CMK (cell line): ENCODE measurements at places on chromosomes 1 and 21.

GRCh38 chr1:238558156-238558555, 667.4 kb upstream of the ZP4 start:
- DNase-seq: no peak

DNA sequence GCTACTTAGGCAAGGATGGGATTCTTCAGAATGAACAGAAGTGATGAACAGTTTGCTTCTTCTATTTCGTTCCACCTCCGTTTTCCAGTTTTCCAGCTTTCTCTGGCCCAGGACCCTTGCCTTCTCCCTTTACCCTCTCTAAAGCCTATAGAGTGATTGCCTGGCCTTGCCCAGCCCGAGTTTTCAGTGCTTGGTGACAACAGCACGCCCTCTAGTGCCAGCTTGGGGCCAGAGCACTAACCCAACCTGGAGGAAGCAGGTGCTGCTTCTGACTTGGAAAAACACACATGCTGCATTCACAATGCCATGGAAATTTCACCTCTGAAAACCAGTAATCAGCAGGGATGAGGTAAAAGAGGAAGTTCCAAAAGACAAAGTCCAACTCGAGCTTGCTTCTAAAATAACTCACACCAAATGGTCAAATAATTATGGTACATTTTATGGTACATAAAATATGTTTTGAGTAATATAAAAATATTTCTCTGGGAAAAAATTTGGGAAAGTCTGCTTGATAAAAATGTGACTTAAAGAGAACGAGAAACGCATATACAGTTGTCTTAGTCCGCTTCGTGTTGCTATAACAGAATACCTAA, 26.1 kb downstream of the UBE2T start:
- peak; percentile 43 for DNase-seq

DNA sequence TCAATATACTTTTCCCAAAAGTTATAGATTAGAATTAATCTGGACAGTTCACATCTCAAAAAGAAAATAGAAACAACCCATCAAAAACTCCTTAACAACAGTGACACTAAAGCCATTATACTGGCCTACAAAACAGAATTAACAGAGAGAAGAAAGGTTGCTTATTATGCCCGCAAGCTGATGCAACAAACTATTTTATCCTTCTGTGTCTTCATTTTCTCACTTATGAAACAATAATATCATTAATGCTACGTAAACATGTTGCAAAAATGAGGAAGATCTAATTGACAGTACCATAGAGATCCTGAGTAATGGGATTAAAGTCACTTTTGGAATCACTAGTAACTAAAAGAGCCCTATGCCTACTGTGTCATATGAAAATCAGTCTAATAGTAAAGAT, 32.6 kb downstream of the LPGAT1 start:
- no peak for DNase-seq

GRCh38 chr1:184910691-184911091, 63.6 kb downstream of the NIBAN1 start:
- DNase-seq: no peak

DNA sequence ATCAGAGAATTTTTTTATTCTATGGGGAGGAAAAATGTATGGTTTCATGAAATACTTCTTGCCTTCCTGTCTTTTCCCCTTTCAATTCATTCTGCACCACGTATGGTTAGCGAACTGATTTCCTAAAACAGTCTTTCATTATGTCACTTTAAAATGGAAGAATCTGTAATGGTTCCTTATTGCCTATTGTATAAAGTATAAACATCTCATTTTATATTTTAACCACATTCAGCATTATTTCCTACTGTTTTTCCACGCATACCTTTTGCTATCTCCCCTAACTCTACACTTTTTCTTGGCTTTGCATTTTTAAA, 232.3 kb upstream of the B3GALT2 start:
- DNase-seq: no peak

GRCh38 chr1:38598118-38598517, 261.5 kb downstream of the RRAGC start:
- no peak for DNase-seq

DNA sequence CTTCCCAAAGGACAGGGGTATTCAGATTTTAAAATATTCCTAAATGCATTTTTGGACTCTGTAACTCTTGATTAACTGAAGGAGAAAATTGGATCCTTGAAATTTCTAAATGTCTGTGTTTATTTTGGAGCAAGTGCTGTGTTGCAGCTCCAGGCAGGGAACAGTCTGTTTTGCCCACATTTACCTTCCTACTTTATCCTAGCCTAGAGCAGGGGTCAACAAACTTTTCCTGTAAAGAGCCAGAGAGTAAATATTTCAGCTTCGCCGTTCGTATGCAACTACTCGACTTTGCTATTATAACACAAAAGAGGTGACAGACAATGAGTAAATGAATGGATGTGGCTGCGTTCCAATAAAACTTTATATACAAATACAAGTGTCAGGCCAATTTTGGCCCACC, 402.2 kb downstream of the GPATCH2 start:
- no peak for DNase-seq

- no peak for DNase-seq
Observed at GRCh38 chr1:62382658-62382955, 54.2 kb upstream of the USP1 start.

DNA sequence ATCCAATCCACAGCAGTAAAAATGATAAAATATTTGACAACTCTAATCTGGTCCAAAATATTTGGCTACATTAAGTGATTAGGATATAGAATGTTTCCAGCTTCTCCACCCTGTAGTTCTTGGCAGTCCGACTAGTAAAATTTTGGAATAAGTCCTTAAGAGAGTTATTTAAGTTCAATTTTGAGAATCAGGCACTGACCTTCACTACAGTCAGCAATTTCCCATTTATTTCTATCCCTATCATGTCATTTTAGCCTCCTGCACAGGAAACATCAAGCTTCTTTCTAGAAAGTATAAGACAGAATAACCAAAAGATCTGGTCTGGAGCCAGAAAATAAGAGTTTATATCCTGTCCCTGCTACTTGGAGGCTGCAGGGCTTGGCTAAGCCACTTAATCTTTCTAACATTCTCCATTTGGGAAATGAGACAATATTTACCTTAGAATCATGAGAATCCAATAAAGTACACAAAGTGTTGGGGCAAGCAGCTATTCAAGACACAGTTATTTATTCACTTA, 162.2 kb downstream of the DPYD start:
- DNase-seq: no peak

DNA sequence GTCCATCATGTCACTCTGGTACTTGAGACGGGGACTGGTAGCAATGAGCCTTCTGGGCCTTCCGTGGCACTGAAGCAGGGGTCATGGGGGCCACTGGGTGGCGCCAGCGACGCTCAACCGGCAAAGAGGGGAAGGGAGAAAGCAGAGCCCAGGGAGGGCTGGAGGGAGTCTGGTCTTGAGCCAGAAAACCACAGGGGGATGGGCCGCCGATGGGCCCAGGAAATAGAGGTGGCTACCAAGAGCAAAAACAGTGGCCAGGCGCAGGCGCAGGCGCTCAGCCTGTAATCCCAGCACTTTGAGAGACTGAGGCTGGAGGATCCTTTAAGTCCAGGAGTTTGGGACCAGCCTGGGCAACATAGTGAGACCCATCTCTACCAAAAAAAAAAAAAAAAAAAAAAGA, 21.8 kb downstream of the EXOC8 start:
- no peak for DNase-seq

DNA sequence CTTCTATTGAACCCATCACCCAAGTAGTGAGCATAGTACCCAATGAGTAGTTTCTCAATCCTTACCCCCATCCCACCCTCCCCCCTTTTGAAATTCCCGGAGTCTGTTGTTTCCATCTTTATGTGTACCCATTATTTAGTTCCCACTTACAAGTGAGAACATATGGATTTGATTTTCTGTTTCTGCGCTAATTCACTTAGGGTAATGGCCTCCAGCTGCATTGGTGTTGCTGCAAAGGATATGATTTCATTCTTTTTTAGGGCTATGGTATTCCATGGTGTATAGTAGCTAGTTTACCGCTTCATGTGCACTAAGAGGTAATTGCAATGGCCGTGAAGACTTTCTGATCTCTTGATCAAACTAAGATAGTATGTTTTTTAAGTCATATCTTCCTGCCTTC, 107.5 kb upstream of the SERTAD4 start:
- no peak for DNase-seq

- DNase-seq: no peak
Observed at GRCh38 chr1:111778541-111779051, 22.9 kb downstream of the DDX20 start.

DNA sequence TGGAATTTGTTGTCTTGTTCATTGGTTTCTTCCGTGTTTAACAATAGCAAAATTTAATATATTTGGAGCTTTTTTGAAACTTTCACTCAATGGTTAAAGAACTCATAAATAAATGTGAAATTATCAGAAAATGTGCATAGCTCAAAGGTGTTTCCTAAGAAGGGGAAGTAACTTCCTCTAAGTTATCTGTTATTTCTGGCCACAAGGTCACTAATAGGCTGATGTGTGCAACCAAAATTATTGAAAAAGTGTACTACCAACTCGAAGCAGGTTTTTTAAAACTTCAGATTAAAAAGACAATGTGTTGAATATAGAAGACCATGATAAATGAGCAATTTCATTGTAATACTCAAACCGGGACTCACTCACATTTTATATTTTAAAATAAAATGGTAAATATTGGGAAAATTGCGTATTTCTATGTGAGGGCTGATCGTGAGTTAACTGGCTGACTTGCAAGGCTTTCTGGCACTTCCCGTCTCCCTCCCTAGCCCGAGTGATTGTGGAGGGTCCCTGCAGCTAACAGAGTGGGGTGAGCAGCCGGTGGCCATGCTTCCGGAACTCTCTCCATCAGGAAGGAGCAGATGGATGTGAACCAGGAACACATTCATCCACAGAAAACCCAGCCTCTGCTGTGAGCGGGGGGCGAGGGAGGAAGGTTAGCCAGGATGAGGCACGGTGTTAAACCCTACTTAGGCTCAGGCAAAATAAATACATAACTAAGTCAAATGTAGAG, 96.9 kb downstream of the ERG start:
- no peak for DNase-seq

DNA sequence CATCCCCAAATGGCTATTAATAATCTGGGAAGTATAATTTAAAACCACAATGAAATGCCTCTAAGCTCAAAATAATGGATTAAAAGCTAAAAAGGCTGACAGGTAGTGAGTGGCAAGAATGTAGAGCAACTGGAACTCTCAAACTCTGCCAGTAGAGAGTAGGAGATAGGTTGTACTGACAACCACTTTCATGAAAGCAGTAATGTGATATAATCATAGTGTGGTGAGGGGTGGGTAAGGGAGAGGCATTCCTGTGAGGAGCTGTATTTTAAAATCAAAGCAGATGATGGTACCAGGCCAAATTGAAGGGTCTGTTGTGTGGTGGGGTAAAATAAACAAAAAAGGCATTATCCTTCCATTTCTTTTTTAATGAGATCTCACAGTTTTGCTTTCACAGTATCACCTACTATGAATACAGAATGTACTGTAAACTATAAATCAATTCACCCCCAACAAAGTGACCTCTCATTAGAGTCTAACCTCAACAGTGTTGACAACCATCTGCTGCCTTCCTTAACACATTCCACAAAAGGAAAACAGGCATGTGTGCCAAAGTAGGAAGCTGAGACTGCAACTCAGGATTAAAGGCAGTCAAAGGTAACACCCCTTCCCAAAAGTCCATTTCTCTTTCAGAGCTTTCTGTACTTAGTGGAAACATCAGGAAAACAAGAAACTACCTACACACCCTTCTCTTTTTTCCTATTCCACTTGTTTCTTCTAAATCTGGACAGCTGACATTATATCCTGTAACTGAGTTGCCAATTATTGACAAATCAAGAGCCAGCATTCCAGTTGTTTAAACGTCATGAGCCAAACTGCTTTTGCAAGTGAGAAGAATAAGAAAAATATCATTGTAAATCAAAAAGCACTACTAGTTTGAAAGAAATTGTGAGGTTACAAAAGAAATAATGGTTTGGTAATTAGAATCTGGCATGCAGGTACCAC, 130.8 kb downstream of the FAF1 start:
- no peak for DNase-seq

DNA sequence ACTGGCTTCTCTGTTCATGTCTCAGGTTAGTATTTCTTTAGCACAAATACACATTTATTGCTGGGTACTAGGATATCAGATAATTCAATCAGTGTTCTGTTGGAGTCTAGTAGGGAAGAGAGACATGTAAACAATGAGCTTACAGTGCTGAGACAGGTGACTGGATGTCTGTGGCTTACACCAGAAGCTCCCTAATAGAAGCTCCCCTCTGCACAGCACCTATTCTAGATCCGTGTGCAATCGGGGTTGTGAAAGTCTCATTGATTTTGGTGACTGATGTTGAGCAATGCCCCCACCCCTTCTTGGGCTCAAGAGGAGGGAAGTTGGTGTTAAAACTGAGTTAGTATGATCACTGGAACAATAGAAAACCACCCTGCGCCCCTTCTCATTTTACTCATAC, 279.2 kb downstream of the RPS6KC1 start:
- DNase-seq: no peak

GRCh38 chr1:159881622-159882526, 18.1 kb downstream of the CFAP45 start:
- peak; percentile 45 for DNase-seq

- DNase-seq: no peak
Observed at GRCh38 chr1:164863056-164863455, 304.1 kb downstream of the PBX1 start.

- no peak for DNase-seq
Observed at GRCh38 chr1:153849487-153850185, 73.1 kb downstream of the GATAD2B start.

DNA sequence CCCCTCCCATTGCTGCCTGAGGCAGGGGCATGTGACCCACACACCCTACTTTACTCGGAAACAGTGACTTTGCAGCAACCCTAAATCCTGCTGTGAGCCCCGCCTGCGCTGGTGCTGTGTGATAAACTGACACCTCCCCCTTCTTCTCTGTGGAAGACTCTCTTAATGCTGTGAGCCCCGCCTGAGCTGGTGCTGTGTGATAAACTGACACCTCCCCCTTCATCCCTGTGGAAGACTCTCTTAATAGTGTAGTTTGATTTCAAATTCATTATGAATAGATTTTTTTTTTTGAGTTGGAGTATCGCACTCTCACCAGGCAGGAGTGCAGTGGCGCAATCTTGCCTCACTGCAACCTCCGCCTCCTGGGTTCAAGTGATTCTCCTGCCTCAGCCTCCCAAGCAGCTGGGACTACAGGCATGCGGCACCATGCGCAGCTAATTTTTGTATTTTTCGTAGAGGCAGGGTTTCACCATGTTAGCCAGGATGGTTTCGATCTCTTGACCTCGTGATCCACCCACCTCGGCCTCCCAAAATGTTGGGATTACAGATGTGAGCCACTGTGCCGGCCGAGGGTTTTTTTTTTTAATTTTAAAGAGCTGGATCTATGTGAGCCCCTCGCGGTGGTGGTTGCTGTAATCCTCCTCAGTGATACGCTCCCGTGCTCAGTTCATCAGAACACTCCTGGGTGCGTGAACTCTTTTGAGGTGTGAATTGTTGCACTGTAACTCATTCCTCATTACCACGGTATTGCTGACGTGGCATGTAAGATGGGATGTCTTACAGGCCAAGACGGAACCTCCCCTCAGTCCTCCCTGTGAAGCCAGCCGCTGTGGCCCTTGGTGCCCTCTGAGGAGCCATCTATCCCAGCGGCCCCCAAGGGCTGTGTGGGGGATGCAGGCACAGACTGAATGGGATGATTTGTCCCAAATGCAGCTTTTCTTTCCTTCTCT, 60.3 kb downstream of the GALNT2 start:
- no peak for DNase-seq

GRCh38 chr1:5970610-5971273, 21.5 kb downstream of the NPHP4 start:
- no peak for DNase-seq
